ENCODE measurements at places on chromosomes 11 and 22. TPM values are rescaled to one million over a fixed set of nuclear protein-coding genes. Genes with fewer than 3 reads are reported as not detected.

DNA sequence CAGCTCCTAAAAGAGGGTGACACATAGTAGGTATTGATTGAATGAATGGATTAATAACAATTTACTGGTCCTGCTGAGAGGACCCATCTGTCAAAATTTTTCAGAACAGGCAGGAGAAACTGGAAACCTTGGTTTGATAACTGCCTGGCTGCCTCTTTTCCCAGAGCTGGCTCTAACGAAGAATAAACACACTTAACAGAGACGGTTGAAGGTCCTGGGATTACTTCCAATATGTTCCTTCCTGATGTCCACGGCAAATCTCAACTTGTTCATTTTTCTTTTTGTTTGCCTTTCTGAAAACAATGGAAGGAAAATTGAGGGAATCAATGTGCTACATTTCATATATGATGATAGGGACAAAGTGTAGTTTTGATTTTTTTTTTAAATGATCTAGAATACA is 76.5 kb upstream of the SYT13 start:
- no peak overlapping the region for H3K27ac ChIP-seq
- no peak for DNase-seq
- H3K4me1 ChIP-seq, result no peaks in the 10 kb centered on the region
- H3K36me3 ChIP-seq, result no peaks in the 10 kb centered on the region

HORMAD2 gene
- not detected for total RNA-seq

DNA sequence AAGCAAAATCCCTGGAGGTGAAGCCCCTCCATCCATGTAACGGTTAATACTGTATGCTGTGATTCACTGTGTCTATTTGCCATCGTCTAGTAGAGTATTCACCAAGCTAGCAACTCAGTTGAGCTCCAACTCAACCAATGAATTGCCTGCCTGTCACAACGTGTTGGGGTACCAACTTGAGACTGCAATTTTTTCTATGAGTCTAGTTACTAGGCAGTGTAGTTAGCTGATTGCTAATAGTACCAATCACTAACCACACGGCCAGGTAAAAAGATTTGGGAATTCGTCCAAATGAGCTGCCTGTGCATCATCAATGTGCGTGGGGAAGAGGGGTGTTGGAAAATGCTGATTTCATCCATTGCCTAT is 1.0 kb upstream of the BTG4 start:
- DNase-seq, result no peak
- peaks cover 20% of the 10 kb centered on the region for H3K4me1 ChIP-seq
- H3K27me3 ChIP-seq, result peaks cover 16% of the 10 kb centered on the region
- no peaks in the 10 kb centered on the region for H3K36me3 ChIP-seq
- no peak overlapping the region for H3K27ac ChIP-seq
- no peak overlapping the region for H3K4me3 ChIP-seq

MRGPRG gene
- not detected for total RNA-seq

C11orf91 gene
- not detected for total RNA-seq

DNA sequence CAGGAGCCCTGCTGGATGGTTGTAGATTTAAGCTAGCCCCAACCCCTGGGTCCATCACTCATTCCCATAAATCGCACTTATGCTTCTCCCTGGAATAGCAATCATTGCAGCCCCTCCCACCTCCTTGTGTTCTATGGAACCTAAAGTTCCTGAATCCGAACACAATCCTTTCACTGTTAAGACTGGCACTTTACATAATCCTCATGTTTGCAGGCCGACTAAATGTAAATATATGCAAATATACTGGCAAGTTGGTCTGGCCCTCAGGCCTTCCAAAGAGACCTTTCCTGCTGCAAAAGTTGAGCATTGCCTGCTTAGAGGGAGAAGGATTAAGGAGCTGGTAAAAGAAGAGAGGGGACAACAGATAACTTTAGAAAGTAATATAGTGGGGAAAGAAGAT is 892.9 kb downstream of the OPCML start:
- DNase-seq, result no peak
- H3K27me3 ChIP-seq, result no peaks in the 10 kb centered on the region
- H3K36me3 ChIP-seq, result no peaks in the 10 kb centered on the region
- H3K27ac ChIP-seq, result no peak overlapping the region
- no peaks in the 10 kb centered on the region for H3K4me1 ChIP-seq

P2RX6 gene
- 5.4 TPM for total RNA-seq

DNA sequence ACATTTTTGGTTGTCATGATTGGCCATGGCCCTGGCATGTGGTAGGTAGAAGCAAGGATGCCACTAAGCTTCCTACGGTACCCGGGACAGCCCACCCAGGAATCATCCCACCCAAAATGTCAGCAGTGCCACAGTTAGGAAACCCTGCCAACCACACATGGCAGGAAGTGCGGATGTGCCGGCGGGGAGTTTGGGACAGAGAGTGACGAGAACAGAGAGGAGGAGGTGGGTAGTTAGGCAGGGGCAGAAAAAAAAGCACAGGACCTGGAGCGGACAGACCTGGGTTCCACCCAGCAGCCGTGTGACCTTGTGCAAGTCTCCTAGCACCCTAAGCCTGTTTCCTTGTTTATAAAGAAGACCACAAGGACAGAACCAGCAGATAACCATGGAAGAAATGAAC is 3.3 kb downstream of the SPI1 start:
- H3K27ac ChIP-seq, result no peak overlapping the region
- H3K4me3 ChIP-seq, result no peak overlapping the region
- H3K36me3 ChIP-seq, result no peaks in the 10 kb centered on the region
- H3K4me1 ChIP-seq, result no peaks in the 10 kb centered on the region

DNA sequence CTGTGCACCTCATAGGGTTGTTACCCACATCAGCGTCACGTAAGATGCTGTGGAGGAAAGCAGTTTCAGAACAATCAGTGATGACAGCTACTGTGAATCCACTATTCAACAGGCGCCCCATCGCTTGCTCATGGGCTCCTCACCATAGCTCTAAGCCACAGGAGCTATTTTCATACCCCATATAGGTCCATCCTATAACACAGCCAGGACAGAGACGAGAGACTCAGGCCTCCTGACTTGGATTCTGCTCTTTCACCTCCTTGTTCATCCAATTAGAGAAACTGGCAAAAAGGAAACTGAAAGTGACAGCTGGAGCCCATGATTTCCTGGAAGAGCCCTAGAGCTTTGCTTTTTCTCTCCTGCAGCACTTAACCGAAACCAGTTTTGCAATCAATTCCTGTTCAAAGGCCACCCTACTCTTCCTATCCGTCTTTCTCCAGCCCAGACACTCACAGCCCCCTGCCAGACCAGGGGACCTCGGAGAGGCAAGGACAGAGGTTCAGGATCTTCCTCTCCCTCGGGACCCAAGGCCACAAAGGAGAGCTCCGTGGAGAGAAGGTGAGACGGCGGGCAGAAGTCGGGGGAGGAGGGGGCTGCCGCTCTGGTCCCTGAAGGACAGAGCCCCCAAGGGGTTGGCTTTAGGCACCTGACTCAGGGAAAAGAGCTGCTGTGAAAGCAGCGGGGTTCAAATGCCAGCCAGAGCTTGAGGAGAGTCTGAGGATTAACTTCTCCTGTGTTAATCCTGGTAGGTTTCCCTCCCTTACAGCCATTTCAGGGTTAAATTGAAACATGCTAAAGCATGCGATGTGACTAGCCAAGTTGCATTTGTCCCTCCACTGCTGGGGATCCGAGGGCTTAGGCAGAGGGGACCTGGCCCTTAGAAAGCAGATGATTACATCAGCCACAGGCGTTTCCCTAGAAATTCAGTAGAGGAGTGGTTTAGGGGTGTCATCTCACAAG is at the start of gene APOL6:
TSS of gene APOL6 (plus strand) at position 381 of the 960 bp plus-strand sequence. CDS start 7,980 bp downstream, outside the sequence.
- H3K4me3 ChIP-seq, result peak within 1 kb of the TSS; percentile 62
- peaks cover 32% of the 10 kb centered on the region for H3K4me1 ChIP-seq
- H3K36me3 ChIP-seq, result no peaks in the 10 kb centered on the region
- DNase-seq, result no peak
- H3K27me3 ChIP-seq, result no peaks in the 10 kb centered on the region
- peak within 1 kb of the TSS; percentile 84 for H3K27ac ChIP-seq

KRTAP5-9 gene
- not detected for total RNA-seq

- H3K4me1 ChIP-seq, result no peaks in the 10 kb centered on the region
- no peak overlapping the region for H3K27ac ChIP-seq
- no peak for DNase-seq
- H3K36me3 ChIP-seq, result peaks cover 25% of the 10 kb centered on the region
Measured at GRCh38 chr22:42068291-42068690, 2.3 kb downstream of the NAGA start.

ZNF214 gene
- total RNA-seq, result 1.3 TPM

- H3K36me3 ChIP-seq, result no peaks in the 10 kb centered on the region
- H3K27ac ChIP-seq, result no peak overlapping the region
- DNase-seq, result no peak
- H3K4me1 ChIP-seq, result peaks cover 9% of the 10 kb centered on the region
Measured at GRCh38 chr11:117305145-117305544, 10.9 kb downstream of the BACE1 start.

OR5A1 gene
- total RNA-seq, result not detected

- no peak for DNase-seq
- H3K36me3 ChIP-seq, result no peaks in the 10 kb centered on the region
- H3K27me3 ChIP-seq, result no peaks in the 10 kb centered on the region
- no peak overlapping the region for H3K27ac ChIP-seq
- H3K4me3 ChIP-seq, result no peak overlapping the region
Measured at GRCh38 chr11:96279896-96280290, 63.1 kb downstream of the MAML2 start.

DNA sequence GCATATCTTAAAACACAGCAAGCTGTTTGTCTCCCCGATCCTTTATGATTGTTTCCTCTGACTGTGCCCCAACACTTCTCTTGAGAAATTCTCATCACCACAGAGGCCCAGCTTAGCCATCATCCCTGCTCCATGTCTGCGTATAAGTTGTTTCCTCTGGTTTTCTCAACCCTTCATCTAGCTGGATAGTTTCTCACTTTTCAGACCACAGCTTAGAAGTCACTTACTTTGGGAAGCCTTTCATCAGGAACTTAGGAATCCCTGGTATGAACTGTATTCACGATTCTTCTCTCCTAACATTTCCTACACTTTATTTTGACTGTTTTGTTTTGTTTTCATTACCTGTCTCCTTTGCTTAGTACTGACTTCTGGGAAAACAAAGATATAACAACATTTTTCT is 295.2 kb downstream of the GUCY1A2 start:
- no peaks in the 10 kb centered on the region for H3K36me3 ChIP-seq
- no peak overlapping the region for H3K4me3 ChIP-seq
- DNase-seq, result no peak
- no peak overlapping the region for H3K27ac ChIP-seq
- no peaks in the 10 kb centered on the region for H3K4me1 ChIP-seq

DNA sequence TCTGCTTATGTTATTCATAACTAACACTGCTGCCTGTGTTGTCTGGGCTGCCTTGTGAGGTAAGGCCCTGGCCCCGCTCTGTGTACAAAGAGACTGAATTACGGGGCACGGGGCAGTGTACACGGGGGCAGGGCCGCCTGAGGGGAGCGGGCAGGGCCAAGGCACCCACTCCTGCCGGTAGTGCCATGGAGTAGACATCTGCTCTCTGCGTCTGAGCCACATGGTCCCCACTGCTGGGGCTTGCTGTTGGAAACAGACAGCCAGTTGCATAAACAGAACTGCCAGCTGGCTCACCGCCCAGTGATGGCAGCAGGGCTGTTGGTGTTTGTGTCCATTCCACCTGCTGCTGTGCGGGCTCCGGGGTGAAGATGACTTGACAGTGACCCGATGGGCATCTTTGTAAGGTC is 19.8 kb downstream of the FAM118A start:
- H3K36me3 ChIP-seq, result peaks cover 28% of the 10 kb centered on the region
- no peak for DNase-seq
- H3K27ac ChIP-seq, result peak overlapping the region; percentile 82
- H3K4me3 ChIP-seq, result no peak overlapping the region
- H3K4me1 ChIP-seq, result peaks cover 21% of the 10 kb centered on the region

PACS1 gene
- 47.7 TPM for total RNA-seq

DNA sequence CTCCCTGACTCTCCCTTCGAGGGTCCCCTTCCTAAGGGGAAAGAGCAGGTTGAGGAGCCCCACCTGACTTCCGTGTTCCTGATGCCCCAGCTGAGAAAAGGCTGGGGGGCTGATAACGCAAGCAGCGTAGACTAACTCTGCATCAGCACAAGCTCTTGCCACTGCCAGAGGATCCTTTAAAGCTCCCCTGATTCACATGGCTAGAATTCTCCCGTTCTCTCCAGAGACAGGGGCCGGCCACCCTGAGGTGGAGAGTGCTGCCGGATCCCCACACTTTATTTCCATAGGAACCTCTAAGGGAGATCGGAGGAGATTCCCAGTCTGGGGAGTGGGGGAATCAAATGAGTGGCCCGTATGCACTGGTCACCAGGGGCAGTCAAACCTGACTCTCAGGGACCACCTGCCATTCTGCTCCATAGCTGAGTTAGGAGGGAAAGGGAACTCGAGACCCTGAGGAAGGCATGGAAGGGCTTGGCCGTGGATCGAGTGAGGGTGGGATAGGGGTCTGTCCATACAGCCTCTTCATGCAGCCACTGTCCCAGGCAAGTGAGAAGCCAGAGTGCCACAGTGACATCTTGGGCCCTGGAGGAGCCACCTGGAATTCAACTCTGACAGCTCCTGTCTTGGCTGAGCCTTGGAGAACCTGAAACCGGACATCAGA is 1.4 kb upstream of the VSIG10L2 start:
- DNase-seq, result peak; percentile 46
- no peaks in the 10 kb centered on the region for H3K27me3 ChIP-seq
- no peaks in the 10 kb centered on the region for H3K36me3 ChIP-seq
- peaks cover 13% of the 10 kb centered on the region for H3K4me1 ChIP-seq

GRCh38 chr11:47797633-47798032 is 30.5 kb upstream of the FNBP4 start:
- H3K4me1 ChIP-seq, result peaks cover 10% of the 10 kb centered on the region
- H3K27ac ChIP-seq, result no peak overlapping the region
- H3K36me3 ChIP-seq, result peaks cover 64% of the 10 kb centered on the region
- H3K4me3 ChIP-seq, result no peak overlapping the region
- no peak for DNase-seq
- no peaks in the 10 kb centered on the region for H3K27me3 ChIP-seq

FOLR1 gene
- total RNA-seq, result not detected

DNA sequence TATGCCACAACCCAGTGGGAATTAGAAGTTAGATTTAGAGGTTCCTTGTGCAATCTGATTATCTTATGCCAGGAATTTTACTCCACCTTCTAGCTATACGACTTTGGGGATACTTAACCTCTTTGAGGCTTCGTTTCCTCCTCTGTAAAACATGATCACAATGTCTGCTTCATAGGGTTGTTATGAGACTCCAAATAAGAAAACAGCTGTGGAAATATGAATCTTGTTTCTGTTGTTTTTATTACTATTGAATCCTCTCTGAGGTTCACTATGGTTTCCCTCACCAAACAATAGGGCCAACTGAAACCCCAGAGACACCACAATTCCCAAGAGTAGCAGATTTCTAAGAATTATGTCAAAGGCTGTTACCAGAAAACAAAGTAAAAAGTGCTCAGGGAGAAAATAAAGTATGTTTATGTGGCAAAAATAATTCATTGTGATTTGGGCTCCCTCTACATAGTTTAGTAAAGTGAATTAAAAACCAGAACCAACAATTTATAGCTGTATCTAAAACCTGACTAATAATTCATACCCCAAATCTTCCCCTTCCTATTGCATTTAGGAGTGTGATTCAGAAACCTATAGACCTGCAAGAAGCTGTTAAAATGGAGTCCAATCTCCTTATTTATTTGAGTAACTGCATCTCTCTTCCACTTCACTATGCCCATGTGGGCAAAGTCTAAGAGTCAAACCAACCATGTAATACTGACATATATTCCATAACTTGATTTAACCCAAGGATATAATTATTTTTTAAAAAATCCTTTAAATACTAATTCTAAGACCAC is 38.4 kb downstream of the AMBRA1 start:
- peaks cover 38% of the 10 kb centered on the region for H3K4me1 ChIP-seq
- H3K4me3 ChIP-seq, result no peak overlapping the region
- H3K36me3 ChIP-seq, result no peaks in the 10 kb centered on the region
- no peaks in the 10 kb centered on the region for H3K27me3 ChIP-seq
- no peak for DNase-seq

GRCh38 chr11:7546324-7546791 is 32.6 kb downstream of the PPFIBP2 start:
- H3K4me1 ChIP-seq, result no peaks in the 10 kb centered on the region
- DNase-seq, result no peak
- H3K36me3 ChIP-seq, result no peaks in the 10 kb centered on the region

All from right atrium auricular region (tissue), 2 donors.